ENCODE measurements at places on chromosomes 3 and 15. TPM values are rescaled to one million over a fixed set of nuclear protein-coding genes. Genes with fewer than 3 reads are reported as not detected.

- no peak for DNase-seq
Measured at GRCh38 chr15:101288905-101289513, 6.0 kb downstream of the SNRPA1 start.

- DNase-seq = no peak
Measured at GRCh38 chr15:77856705-77857346, 220.7 kb downstream of the TBC1D2B start.

GRCh38 chr15:90232941-90233386, 777 bp downstream of the CIB1 start:
- DNase-seq = no peak

DNA sequence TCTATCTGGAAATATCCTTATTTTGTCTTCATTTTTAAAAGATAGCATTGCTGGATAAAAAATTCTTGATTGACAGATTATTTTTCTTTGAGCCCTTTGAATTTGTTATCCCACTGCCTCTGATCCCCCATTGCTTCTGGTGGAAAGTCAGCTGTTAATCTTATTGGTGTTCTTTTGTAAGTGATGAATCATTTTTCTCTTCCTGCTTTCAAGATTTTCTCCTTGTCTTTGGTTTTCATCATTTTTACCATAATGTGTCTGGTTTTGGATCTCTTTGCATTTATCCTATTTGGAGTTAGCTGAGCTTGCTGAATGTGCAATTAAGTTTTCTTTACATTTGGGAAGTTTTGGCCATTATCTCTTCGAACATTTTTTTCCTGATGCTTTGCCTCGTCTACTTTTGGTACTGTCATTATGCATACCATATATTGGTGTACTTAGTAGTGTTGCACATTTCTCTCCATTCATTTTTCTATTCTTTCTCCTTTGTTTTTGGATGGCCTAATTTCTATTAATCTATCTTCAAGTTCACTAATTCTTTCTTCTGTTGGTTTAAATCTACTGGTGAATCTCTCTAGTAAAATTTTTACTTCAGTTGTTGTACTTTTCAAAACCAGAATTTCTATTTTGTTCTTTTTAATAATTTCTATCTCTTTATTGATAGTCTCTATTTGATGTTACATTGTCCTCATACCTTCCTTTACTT, 440.0 kb upstream of the PROK2 start:
- no peak for DNase-seq

DNA sequence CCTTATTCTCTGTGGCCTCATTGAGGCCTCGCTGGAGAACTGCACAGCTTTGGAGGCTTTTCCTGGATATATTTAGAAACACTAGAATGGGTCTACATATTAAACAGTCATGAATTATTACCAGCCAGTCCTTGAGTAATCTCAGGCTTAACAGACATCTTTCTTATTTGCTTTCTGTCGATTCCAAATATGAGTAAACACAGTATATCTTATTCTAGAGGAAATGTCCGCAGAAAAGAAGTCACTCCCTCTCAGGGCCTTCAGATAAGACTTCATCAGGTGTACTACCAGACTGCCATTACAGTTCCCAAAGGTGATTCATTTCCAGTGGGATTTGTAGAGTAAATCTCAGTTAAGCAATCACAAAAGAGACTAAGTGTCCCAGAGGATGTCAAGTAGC, 310.7 kb downstream of the RBMS3 start:
- no peak for DNase-seq

GRCh38 chr15:76299786-76300185, 11.5 kb downstream of the ETFA start:
- DNase-seq = no peak

GRCh38 chr3:146020969-146021368, 140.0 kb downstream of the PLOD2 start:
- DNase-seq = no peak

GRCh38 chr15:31079519-31079918, 22.0 kb downstream of the TRPM1 start:
- DNase-seq = no peak

GRCh38 chr15:22265970-22266369, 185.6 kb downstream of the OR4M2 start:
- no peak for DNase-seq

GRCh38 chr3:71587958-71588357, 4.4 kb upstream of the FOXP1 start:
- no peak for DNase-seq

DNA sequence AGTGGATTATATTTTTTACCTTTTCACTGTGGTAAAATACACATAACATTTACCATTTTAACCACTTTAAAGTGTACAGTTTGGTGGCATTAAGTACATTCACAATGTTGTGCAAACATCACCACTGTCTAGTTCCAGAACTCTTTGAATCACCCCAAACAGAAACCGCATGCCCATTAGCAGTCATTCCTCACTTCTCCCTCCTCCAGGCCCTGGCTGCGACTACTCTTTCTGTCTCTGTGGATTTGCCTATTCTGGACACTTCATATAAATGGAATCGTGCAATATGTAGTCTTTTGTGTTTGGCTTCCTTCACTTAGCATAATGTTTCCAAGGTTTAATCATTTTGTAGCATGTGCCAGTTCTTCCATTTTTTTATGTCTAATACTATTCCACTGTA, 409.8 kb downstream of the NTRK3 start:
- DNase-seq = no peak

DNA sequence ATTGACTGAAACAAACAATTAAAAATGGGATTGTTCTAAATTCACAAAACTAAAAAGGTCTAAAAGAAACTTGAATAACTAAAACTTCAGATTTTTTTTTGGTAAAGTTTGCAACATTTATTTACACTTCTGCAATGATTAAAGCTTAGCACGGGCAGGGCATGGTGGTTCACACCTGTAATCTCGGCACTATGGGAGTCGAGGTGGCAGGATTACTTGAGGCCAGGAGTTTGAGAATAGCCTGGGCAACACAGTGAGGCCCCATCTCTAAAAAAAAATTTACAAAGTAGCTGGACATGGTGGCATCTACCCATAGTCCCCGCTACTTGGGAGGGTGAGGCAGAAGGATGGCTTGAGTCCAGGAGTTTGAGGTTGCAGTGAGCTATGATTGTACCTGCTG, 31.6 kb downstream of the TLNRD1 start:
- DNase-seq = no peak

- DNase-seq = no peak
Measured at GRCh38 chr15:98686983-98687382, 38.6 kb downstream of the IGF1R start.

DNA sequence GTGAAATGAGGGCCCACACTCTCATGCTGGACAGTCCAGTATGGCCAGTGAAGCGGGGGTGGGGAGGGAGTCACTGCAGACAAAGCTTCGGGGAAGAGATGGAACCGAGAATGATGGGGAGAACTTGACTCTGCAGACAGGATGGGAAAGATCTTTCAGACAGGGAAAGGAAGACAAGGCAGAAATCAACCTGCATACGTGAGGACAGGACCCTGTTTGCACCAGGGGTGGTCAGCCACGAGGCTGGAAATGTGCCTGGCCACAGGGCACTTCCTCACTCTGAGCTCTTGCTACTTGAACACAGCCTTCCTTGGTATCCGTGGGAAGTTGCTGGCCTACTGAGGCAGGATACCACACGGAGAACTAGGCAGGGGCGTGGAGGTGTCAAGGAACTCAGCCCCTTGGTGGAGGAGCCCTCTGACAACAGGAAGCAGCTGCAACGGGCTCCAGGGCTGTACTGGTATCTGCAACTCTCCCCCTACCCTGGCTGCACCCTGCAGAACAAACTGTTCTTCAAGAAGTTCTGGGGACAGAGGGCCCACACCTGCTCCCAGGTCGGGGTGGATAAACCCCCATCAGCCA, 9.3 kb upstream of the SRP14 start:
- DNase-seq = no peak

- no peak for DNase-seq
Measured at GRCh38 chr15:34693053-34693744, 61.6 kb downstream of the GJD2 start.

- DNase-seq = no peak
Measured at GRCh38 chr3:168461793-168462192, 366.1 kb upstream of the GOLIM4 start.

DNA sequence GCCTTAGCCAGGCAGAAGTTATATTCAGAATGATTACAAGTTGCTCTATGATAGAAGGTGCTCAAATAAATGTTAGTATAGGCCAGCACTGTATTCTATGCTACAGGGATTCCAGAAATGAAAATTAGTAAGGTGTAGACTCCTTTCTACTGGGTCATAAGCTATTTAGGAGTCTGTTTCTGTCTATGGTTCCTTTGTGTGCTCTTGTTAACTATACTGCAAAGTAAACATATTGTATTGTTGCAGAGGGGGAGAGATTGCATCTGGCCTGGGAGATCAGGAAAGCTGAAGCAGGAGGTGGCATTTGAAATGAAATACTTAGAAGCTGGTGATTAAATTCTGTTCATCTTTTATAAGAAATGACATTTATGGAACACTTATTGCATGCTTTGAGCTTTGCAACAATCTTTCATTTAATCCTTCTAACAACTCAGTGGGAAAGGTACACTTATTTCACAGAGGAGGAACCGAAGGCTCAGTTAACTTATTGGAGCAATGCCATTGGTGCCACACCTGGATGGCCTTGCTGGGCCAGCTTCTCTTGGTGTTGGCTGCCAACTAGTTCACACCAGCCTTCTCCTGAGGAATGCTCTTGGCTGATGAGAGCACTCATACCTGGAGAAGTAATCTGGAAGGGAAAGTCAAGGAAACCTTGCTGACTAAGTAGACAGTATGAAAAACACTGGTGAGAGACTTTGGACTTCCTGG, 39.1 kb downstream of the ABHD5 start:
- DNase-seq = no peak

A4GNT gene
- polyA plus RNA-seq = 1.8 TPM

CCR9 gene
- 0.05 TPM for polyA plus RNA-seq

SH3GL3 gene
- polyA plus RNA-seq = 14.2 TPM

SUMF1 gene
- 44.0 TPM for polyA plus RNA-seq

CBLB gene
- 64.4 TPM for polyA plus RNA-seq

LINGO1 gene
- 12.8 TPM for polyA plus RNA-seq

SLCO2A1 gene
- polyA plus RNA-seq = 19.5 TPM

MAP1A gene
- 9.3 TPM for polyA plus RNA-seq

MINAR1 gene
- polyA plus RNA-seq = 1.6 TPM

EBLN2 gene
- polyA plus RNA-seq = 7.7 TPM
